ENCODE measurements at places on chromosomes 13 and 19.

DNA sequence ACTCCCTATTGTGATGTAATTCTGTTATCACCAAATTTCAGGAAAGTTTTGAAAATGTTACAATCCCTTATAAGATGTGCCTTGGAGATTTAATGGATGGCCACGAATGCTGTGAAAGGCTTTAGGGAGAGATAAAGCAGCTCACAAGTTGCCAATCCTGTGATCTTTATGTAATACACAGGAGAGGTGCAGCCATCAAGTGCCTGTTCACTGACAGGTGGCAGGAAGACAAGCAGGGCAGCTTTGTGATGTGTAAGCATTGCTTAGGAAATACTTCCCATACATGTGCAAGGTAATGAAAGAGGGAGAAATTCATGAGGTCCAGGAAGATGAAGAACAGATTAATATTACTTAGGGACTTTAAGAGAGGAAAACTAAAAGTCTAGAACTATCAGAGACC is 628.8 kb downstream of the SLITRK6 start:
- no peak for DNase-seq

- DNase-seq, result no peak
Observed at GRCh38 chr19:1357531-1358109, 26.1 kb upstream of the NDUFS7 start.

DNA sequence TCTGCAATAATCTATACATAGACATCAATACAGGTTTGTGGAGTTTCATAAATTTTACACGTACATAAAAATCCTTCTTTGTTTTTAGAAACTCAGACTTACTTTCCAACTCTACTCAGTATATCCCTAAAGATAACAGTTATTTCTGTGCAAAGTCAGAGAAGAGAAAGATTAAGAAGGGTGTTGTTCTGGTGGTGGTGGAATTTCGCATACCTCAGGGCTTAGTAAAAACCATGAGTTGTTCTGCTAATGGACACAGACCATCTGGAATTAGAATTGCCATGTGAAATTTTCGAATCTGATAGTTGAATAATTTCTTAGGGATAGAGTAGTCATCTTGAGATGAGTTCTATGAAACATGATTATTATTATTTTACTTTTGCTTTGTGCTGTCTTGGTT is 102.7 kb downstream of the ZAR1L start:
- DNase-seq, result no peak

GRCh38 chr19:44900328-44901244 is 5.0 kb upstream of the APOE start:
- DNase-seq, result no peak

DNA sequence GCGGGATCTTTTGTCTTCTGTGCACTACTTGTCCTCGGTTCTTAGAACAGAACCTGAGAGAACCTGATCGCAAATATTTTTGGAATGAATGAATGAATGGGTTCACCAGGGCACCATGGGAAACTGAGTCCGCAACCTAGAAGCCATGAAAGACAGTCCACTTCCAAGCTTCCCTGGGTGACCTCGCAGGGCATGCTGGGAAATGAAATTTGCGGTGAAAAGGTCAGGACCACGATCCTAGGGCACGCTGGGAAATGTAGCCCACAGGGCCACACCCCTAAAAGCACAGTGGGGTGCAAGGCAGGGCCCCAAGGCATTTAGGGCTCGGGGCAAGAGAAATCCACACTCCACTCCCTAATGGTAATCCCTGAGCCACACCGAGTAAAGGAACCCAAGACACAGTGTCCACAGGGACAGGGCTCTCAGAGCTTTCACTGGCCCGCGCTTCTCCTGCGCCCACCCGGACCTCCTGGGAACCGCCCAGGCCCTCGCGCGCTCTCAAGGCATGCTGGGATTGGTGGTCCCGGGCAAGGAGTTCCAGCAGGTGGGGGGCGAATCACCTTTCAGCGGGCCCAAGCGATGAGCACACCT is 1.1 kb upstream of the PPP1R12C start:
- no peak for DNase-seq

DNA sequence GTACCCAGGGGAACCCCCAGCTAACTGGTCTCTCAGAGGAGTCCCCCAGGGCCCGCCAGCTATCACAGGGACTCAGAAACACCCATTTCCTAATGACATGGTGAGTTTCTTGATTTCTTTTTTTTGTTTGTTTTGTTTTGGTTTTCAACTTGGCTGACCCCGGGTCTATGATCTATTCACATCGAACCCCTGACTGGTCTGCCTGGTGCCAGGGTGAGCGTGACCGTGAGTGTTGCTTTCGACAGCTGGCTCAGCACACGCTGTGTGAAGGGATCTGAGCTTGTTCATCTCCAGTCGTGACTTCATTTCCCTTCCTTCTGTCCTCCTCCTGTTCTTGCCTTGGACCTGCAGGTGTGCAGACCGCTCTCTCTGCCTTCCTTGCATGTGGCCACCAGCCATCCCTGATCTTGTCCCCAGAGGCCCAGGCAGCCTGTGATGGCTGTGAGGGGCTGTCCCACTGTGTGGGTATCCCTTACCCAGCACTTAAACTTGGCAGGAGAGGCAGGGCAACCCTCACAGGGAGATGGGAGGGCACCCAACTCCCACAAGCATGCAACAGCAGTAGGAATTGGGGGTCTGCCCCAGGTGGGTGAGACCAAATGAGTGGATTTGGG is 26.2 kb downstream of the TMEM161A start:
- DNase-seq, result no peak

GRCh38 chr13:112964971-112965492 is 4.0 kb upstream of the MCF2L start:
- no peak for DNase-seq
